ENCODE measurements at places on chromosomes 3 and 15.
A peak's percentile ranks its signal among the peaks of the same experiment; 100 is the strongest.

DNA sequence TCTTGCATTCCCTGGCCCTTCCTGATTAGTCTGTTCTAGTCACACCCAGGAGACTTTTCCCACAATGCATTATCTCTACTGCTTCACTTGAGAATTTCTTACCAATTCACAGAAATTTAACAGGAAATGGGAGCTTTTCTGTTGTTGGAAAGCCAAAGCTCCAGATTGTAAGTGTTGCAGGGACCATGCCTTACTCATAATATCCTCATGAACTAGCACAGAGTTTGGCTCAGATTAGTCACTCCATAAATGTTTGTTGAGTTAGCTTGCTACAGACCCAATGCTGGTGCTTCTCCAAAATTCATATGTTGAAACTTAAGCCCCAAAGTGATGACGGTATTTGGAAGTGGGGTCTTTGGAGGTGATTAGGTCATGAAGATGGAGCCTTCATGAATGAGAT, 232.6 kb downstream of the GAP43 start:
- ATAC-seq, result no peak

DNA sequence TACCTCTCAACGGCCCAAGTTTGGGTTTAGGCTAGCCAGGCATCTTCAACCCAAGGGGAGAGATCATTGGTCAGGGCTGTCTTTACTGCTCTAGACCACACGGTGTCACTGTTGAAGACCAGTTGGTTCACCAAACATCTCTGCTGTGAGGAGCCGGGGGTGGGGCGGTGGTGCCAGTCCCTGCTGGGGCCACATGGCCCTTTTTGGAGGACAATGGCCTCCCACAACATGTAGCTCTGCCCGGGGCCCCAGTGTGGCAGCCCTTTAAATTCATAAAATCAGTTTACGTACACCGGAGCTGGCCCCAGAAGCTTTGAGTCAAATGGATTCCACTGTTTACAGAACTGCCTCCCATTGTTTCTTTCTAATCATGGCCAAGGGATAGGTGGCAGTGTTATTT, 19.1 kb upstream of the TM4SF18 start:
- peak; percentile 61 for ATAC-seq

DNA sequence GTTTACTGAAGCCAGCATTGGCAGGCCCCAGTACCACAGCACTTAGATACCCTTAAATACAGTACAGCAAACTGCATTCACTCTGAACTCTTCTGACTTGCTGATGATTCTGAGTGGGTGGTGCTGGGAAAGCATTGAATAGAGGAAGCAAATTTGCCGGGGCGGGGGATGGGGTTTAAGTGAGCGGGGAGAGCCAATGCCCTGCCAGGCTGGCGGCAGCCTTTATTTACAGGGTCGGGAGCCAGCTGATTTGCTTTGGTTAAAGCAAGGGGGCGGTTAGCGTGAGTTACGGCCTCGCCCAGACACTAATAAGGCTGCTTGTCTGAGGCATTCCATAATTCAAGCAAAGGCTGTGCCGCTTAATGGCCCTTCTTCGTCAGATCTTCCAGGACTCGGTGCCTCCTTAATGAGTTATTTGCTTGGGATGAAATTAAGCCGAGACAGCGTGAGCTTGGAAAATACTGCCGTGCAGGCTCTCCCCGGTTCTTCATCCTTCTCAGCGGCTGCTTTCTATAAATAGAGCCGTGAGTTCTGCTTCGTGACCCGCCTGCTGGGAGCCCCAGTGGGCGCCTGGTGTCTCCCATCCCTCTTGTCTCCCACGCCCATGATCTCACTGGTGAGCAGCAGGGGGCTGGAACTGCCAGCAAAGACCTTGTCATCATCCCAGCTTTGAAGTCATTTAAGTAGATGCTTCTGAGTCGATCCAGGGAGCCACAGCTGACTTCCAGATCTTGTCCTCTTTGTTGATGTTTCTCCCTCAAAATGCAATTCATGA, 25.8 kb downstream of the SPSB4 start:
- peak; percentile 56 for ATAC-seq

- ATAC-seq, result no peak
Observed at GRCh38 chr3:115388811-115389210, 234.5 kb upstream of the GAP43 start.

GRCh38 chr3:117580806-117581205, 871.2 kb downstream of the TUSC7 start:
- ATAC-seq, result no peak

DNA sequence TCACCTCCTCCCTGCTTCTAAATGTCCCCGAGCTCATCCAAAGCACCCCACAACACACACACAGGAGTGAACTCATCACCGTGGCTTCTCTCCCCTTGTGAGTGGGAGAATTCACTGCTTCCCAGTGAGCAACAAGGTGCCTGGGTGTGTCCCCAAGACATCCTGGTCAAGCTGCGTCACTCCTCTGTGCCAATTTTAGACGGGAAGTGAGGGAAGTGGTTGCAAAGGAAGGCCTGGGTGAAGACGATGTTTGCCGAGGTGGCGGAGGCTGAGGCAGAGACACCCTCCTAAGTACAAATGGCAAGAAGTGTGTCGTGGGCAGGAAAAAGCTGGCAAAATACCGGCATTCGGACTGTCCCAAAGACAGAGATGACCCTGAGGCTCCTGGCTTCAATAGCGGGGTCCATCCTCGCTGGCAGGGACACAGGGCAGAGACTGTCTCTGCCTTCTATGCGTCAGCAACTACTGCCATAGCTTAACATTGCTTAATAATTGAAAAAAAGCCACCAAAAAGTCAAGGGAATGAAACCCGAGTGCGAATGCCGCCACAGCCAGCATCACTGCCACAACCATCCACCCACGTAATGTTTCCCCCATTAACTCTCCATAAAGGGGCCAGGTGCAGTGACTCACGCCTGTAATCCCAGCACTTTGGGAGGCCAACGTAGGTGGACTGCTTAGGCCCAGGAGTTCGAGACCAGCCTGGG, 72.8 kb downstream of the VGLL4 start:
- no peak for ATAC-seq

- no peak for ATAC-seq
Observed at GRCh38 chr3:184636741-184637316, 75.0 kb downstream of the MAGEF1 start.

DNA sequence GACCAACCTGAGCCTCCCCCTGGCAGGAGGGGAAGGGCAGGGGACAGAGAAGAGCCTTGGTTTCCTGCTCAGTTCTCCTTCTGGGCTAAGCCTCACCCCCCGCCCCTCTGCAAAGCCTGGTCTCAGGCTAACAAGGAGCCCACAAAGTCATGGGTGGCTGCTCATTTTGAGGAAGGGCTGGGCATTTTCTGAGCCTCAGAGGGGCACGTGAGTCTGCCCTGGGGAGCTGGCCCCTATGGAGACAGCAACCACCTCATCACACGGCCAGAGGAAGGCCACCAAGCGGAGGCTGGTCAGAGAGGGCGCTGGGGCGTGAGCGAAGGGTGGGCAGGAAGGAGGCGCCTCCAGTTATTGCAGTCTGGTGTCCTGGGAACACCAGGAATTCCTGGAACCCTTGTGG, 18.7 kb downstream of the ABTB1 start:
- ATAC-seq, result no peak

DNA sequence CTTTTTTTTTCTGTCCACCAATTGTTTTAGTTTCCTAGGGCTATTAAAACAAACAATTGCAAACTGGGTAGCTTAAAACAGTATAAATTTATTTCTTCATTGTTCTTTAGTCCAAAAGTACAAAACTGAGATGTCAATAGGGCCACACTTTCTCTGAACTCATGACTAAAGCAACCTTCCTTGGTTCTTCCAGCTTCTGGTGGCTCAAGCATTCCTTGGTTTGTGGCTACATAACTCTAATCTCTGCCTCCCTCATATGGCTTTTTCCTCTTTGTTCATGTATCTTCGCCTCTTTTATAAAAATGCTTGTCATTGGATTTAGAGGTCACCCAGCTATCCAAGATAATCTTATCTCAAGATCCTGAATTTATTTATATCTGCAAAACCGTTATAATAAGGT, 914.5 kb upstream of the EPHA6 start:
- no peak for ATAC-seq

DNA sequence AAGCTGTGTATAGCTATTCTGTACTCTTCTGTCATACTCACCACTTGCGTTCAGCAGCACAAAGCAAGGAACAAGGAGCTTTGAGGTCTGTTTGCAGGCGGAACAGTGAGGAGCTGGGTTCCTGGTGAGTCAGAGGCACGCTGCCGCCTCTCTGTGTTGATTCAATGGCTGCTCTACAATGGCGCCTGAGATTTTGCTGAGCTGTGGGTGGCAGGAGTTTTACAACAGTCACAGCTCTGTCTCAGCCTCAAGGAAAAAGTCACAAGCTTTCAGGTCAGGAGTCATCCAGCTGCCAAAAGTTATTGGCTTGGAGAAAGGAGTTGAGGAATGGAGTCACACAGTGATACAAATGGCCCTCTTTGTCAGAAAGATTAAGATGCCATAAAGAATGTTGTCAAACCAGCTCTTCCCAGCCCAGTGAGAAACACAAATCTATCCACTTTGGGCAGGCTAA, 98.1 kb downstream of the SSR3 start:
- no peak for ATAC-seq

GRCh38 chr15:44554934-44555723, 18.2 kb downstream of the EIF3J start:
- no peak for ATAC-seq

DNA sequence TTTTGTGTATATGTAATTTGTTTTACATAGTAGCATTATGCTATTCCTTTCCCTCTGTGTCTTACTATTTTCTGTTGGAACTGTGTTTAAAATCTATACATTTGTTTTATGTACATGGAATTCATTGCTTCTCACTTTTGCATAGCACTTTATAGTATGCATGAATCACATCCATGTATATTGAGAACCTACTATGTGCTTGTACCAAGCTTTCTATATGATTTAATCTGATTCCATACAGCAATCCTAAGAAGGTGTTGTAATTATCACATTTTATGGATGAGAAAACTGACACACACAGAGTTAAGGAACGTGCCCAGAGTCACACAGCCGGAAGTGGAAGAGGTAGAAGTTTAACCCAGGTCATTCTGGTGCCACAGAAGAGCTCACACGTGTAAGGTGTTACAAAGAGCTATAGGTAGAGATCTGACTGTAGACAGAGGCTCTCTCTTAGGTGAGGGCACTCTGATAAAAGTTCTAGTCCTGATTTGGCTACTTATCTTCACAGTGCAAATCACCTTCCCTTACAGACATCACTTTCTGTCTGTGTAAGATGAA, 3.5 kb upstream of the SMAD3 start:
- ATAC-seq, result no peak

GRCh38 chr15:52066842-52067544, 45.6 kb downstream of the BCL2L10 start:
- no peak for ATAC-seq

DNA sequence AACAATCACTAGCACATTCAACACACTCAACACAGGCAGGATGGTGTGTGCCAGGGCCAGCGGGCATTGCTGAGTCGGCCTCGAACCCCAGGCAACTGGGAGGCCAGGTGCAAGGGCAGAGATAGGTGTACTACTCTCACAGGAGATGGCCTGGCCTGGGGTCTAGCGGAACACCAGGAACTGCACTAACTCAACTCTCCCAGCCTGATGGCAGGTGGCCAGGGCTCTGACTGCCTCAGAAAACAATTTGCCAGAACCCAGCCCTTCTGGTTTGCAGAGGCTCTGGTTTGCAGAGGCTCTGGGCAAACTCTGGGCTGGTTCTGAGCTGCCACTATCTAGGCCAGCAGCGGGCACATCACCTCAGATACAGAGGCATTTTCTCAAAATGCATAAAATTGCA, 229.2 kb upstream of the CHRNA7 start:
- ATAC-seq, result no peak

DNA sequence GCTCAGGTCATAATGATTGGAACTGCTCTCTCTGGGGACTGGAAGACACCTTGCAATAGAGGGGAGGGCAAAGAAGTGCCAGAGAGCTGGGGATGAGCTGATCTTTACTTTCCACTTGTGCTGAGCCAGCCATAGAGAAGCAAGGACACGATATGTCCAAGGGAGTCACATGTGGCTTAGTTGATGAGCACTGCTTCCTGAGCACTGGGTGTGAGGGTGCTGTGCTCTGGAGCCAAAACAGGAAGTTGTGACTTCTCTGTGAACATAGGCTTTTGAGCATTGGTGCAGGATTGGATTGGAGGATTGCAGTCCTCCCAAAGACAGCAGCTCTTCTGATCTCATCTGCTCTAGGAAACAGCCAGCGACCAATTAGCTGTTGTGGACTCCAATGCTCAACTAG, 6.7 kb downstream of the PARP14 start:
- no peak for ATAC-seq

DNA sequence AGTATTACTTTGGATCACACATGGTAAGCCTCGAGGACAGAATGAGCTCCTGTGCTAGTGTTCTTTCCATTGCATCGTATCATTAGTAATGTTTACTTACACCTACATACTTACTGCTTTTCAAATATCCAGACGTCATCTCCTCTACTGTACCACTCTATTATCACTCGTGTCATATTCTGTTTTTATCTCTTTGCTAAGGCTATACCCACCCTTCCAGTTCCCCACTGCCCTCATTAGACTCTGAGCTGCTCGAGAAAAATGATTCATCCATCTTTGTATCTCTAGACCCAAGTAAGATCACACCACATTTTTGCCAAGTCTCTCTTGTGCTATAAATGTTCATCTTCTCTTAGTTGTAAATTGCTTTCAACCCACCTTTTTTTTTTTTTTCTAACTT, 245.7 kb downstream of the TIGIT start:
- no peak for ATAC-seq

DNA sequence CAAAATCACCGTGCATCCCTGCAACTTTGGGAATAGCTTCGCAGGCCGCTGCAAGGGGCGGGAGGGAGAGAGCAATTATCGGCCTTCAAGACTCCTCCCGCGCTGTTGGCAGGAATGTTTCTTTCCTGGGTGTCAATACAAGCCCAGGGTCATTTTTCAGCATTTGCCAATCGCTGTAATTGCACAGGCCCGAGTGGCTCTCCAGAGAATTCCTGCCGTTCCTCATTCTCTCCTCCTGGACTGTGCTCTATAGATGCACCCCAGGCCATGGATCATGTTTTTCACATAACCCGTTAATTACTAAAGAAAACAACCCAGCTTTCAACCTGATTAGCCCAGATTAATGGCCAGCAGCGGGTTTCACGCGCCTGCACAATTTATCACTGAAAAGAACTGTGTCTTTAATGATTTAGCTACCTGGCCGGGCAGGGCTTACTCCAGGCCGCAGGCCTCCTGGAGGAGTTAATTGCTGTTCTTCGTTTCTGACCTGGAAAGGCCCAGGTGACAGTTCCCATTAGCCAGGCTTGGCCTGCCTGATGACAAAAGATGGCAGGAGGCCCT, 144.3 kb downstream of the OPA1 start:
- ATAC-seq, result no peak

DNA sequence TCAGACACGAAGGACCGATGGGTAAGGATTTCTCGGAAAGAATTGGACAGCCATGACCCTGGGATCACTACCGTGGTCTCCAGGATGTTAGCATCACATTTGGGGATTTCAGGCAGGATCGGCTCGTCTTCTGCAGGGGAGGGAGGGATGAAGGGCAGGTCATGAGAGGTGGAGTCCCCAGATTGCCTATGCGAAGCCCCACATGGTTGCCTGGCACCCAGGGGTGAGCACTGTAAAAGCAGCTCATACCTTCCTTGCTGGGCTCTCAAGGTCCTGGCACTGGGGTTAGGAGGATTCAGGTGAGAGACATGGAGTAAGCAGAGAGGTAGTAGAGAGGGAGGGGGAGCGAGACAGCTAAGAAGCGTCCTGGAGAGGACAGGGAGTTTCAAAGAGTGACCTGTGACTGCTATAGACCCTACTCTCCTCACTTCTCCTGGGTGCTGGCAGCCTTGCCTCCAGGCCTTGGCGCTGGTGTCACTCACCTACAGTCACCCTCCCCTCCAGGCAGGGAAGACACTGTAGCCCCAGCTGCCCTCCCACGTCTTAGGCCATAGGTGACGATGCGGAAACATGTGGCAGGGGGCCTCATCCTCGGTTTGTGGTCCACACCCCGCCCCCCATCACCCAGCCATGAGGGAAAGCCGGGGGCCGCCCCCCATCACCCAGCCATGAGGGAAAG, 15.0 kb upstream of the EHD4 start:
- ATAC-seq, result no peak
